ENCODE measurements at places on chromosomes 12 and 14.

DNA sequence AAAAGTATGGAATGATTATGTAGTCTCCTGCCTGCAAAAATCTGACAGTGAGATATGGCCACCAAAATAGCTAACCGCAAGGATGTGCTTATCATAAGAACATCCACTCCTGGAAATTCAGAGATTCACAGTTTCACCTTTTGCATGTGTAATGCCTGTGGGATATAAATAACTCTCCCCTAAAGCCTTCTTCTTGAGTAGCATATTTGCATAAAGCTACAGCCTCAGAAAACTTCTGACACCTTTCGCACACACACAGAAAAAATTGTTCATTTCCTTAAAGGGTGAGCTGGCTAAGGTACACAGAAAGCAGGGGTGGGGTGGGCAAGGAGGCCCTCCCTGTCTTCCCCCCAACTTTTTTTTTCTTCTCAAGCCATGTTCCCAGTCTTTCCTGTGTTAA, 3.1 kb upstream of the IGF1 start:
- no peak for DNase-seq

- no peak for DNase-seq
Observed at GRCh38 chr12:89250636-89251035, 101.7 kb downstream of the DUSP6 start.

GRCh38 chr12:61871485-61871810, 388.8 kb upstream of the USP15 start:
- DNase-seq, result no peak

DNA sequence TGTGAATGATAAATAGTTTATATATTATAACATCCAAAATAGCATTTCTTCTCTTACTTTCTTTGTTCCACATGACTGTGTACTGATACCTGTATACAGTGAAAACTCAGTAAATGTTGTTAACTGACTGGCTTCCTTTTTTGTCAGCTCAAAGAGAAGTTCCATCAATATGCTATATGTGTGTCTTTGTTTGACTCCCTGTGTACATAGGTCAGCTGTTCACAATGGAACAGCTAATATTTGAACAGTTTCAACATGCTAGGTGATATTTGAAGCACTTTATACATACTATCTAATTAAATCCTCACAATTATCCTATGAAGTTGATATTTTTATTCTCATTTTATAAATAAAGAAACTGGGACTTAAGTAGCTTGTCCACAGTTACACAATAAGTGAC, 15.3 kb upstream of the KICS2 start:
- DNase-seq, result no peak

DNA sequence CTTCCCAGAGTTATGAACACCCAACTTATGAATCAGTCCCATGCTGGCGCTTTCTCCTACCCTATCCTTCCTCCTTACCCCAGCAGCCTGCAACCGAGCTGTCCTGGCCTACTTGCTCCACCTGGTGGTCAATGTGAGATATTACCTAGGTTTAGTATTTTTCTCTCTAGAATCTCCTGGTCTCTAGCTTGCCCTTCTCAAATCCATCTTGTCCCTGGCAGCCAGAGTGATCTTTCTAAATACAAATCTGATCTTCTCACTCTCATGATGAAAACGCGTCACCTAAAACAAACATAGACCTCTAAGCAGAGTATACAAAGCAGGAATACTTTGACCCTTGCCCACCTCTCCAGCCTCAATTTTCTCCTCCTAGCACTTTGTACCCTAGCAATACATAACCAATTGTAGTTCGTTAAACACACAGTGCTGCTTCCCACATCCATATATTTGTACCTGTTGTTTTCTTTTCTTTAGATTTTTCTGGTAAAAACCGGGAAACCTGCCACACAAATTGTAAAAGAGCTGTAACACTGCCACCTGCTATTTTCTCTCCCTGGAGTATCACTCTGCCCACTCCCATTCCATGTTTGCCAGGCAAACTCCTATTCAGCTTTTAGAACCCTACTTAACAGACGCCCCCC, 20.0 kb upstream of the TCP11L2 start:
- DNase-seq, result peak; percentile 29

GRCh38 chr12:46410495-46410894, 37.9 kb upstream of the SLC38A2 start:
- DNase-seq, result no peak

- DNase-seq, result no peak
Observed at GRCh38 chr12:85279449-85280164, 413 bp upstream of the ALX1 start.

DNA sequence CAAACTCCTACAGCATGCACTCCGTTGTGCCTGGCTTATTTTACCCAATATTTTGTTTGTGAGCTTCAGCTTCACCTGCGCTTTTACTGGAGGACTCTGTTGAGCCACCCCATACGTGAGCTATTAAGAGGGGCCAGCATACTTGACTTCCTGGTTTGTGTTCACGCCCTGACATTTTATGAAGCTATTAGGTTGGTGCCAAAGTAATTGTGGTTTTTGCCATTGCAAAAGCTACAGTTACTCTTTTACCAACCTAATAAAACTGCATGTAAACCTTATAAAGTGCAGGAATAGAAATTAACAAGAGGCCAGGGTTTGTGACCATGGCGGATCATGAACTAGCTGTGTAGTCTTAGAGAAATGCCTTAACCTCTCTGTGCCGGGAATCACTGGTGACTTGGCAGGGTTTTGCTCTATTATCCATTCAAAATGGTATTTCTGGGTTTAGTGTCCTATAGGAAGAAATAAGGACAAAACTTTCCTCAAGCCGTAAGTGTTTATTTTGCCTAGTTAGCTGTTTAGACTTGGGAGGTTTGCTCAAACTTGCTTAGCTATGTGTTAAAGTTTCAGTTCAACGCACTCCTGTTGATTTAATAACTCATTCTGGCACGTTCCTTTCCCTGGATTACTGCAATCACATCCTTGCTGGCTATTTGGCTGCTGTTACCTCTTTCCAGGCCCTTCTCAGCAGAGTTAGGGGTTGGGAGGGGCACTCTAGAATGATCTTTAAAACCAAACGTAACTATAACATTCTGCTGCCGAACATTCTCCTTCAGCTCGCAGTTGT, 1027.6 kb downstream of the BCL11B start:
- DNase-seq, result no peak

DNA sequence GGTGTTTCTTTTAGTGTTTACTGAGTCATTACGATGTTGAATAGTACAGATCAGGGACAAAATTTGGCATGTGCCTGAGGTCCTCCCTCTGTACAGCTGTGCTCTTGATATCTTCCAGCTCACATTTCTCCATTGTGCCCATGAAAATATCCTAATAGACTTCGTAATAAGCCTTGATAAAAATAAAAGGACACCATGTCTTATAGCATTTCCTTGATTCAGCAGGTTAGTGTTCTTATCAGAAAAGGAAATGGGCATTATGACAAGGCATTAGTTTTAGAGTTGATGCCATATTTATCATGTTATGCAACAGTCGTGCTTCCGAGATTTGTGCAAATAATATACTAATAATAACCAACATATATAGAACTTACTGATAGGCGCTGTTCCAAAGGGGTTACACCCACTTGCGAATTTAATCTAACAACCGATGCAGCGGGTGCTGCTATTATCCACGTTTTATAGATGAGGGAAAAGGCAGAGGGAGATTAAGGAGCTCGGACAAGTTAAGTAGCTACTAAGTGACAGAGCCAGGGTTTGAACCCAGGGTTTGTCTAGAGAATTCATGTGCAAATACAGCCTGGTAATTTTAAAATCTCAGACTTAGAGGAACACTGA, 15.1 kb upstream of the WNK1 start:
- DNase-seq, result no peak

- no peak for DNase-seq
Observed at GRCh38 chr14:98622208-98623051, 649.6 kb downstream of the BCL11B start.

- DNase-seq, result peak; percentile 12
Observed at GRCh38 chr14:57317248-57317833, 48.6 kb downstream of the AP5M1 start.

GRCh38 chr12:80261403-80261802, 162.1 kb downstream of the OTOGL start:
- no peak for DNase-seq

DNA sequence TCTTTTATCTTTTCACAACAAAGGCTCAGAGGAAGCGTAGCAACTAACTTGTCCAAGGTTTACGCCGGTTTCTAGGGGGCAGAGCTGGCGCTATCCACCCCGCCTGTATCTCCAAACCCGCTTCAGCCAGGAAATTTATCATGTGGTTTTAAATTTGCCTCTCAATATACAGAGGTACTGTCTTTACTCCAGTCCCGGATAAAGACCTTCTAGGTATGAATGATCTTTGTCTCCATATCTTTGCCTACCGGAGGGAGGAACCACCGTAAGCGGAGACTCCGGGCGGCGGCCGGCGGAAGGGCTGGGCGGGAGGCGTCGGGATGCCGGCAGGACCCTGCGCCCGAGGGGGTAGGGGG, 693 bp upstream of the RIMKLB start:
- no peak for DNase-seq

DNA sequence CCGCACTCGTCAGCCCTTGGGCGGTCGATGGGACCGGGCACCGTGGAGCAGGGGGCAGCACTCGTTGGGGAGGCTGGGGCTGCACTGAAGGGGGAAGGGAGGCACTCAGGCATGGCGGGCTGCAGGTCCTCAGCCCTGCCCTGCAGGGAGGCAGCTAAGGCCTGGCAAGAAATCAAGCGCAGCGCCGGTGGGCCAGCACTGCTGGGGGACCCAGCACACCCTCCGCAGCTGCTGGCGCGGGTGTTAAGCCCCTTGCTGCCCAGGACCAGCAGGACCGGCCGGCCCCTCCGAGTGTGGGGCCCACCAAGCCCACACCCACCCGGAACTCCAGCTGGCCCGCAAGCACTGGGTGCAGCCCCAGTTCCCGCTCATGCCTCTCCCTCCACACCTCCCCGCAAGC, 35.7 kb upstream of the YAF2 start:
- DNase-seq, result no peak

- DNase-seq, result no peak
Observed at GRCh38 chr12:15196221-15196620, 25.0 kb downstream of the RERG start.

DNA sequence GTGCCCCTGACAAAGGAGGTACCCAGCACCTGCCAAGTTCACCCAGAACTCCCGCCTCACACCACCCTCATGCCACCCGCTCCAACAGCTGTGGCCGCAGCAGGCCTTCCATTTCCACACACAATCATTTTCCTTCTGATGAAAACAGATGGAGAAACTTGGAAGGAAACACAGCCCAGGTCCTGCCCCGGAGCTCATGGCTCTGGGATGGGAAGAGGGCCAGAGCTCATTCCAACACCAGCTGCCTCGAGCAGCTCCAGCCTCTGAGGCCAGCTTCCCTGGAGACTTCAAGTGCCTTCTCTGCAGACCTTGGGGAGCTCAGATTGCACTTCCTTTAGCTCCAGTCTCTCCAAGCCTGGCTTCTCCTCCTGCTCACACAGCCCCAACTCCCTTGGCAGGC, 55.1 kb upstream of the CMKLR1 start:
- DNase-seq, result no peak

DNA sequence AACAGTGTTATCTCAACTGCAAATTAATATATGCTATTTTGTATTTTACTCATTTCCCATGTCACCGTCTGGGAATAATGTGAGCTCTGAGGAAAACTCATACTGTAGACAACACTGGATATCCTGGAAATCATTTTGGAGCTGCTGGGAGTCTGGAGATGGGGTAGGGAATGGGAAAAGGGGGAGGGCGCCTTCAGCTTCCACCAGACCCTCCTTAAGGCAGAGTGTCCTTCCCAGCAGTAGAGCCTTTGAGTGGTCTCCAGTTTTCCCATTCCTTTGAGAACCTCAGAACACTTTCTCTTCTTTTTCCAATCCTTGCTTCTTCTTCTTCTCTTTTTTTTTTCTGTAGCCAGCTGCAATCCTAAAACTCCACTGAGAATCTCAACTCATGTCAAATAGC, 5.4 kb upstream of the LRIG3 start:
- no peak for DNase-seq

DNA sequence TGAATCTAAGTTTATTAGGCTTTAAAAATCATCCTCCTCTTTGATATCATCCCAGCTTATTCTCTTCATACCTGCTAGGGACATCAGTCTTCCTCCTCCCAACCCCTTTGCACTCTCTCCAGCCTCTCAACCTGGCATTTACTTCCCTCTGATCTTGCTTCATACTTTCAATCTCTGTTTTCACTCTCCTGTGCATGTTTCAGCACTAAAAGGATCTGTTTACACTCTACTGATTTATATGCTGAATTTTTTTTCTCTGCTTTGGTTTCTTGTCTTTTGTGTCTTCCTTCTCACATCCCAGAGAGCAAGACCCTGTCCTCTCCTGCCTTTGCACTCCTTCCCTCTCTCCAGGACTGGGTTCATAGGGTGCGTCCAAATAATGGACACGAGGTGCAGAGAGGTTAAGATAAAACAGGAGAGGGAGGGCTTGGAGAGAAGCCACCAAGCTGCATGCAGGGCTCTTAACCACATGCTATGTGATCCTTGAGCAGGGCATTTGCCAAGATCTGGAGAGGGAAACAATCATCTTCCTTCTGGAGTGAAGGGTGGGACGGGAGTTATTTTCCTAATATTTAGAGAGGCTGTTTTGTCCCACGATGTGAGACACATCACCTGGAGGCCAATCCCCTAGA, 3.0 kb upstream of the CISTR start:
- DNase-seq, result no peak

DNA sequence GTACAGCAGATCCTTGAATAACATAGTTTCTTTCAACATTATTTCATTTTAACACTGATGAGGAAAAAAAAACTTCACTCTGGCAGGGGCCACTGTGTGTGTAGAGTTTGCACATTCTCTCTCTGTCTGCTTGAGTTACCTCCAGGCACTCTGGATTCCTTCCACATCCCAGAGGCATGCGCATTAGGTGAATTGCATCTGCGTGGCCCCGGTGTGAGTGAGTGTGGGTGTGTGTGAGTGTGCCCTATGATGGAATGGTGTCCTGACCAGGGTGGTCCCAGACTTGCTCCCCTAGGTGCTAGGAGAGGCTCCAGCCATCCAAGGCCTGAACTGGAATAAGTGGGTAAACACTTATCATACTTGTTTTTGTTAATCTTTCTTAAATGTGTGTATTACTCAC, 90.6 kb upstream of the LRIG3 start:
- no peak for DNase-seq

- DNase-seq, result no peak
Observed at GRCh38 chr12:68349220-68349621, 17.1 kb upstream of the MDM1 start.

GRCh38 chr14:91231446-91231845, 13.1 kb downstream of the GPR68 start:
- DNase-seq, result no peak

GRCh38 chr12:50059440-50060119, 2.2 kb downstream of the ASIC1 start:
- no peak for DNase-seq
